ENCODE measurements at places on chromosomes 5 and 9. TPM values are rescaled to one million over a fixed set of nuclear protein-coding genes. Genes with fewer than 3 reads are reported as not detected.

The ROR2 gene
- total RNA-seq: 0.68 TPM

The C9 gene
- not detected for total RNA-seq

The IGFBPL1 gene
- not detected for total RNA-seq

DNA sequence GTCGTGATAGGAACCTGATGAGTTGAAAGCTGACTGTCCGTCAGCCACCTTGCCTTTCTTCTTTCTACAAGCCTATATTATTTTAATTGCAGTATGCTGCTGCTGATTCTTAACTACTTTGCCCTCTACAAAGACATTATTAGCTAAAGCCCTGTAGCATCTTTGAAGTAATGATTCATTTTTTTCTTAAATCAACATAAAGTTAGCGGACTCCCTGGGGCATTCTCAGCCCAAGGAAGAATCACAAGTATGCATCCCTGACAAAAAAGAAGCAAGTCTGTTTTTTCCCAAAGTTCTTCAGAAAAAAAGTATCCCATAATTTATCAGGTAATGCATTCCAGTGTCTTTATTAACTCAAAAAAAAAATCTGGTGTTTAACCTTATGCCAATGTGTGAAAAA is 69.5 kb upstream of the TAS2R1 start:
- no peak for DNase-seq

DNA sequence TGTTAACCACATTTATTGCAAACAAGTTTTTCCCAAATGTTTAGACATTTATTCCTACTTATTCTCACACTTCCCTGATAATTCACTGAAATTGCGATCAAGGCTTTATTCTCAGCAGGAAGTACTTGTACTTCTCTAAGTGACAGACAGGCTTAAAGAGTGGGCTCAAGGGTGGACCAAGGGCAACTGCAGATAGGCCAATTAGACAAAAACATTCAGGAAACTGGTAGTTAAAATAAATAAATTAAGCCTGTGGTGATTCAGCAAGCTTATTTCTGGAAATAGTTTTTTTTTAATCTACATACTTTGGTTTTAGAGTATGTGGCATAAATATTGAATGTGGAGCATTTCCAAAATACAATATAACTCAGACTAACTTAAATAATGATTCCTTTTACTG is 136.1 kb downstream of the UGCG start:
- DNase-seq: no peak

The AIF1L gene
- total RNA-seq: 43.5 TPM

The RPS23 gene
- 1,256 TPM for total RNA-seq

- DNase-seq: no peak
Observed at GRCh38 chr9:21974343-21974721, 19.9 kb downstream of the CDKN2A start.

- no peak for DNase-seq
Observed at GRCh38 chr5:102772273-102772672, 17.2 kb downstream of the PAM start.

DNA sequence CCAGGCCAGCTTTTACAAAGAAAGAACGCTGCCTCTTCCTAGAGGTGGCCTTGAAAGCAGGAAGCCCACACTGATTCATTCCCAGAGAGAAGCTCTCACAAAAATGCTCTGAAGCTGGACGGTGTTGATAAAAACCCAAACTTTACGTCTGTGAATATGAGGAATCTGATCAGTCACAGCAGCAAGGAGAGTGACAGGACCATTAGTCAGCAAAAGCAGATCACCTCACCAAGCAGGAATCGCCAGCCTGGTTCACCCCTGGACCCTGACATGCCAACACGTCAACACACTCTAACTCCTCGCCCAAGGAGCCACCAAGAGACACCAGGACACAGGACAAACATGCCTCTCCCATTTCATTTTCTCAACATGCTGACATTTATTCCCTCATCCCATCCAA is 70.6 kb upstream of the ZNF622 start:
- DNase-seq: no peak

GRCh38 chr5:118776755-118777154 is 211.6 kb downstream of the DTWD2 start:
- no peak for DNase-seq

The IL4 gene
- not detected for total RNA-seq

DNA sequence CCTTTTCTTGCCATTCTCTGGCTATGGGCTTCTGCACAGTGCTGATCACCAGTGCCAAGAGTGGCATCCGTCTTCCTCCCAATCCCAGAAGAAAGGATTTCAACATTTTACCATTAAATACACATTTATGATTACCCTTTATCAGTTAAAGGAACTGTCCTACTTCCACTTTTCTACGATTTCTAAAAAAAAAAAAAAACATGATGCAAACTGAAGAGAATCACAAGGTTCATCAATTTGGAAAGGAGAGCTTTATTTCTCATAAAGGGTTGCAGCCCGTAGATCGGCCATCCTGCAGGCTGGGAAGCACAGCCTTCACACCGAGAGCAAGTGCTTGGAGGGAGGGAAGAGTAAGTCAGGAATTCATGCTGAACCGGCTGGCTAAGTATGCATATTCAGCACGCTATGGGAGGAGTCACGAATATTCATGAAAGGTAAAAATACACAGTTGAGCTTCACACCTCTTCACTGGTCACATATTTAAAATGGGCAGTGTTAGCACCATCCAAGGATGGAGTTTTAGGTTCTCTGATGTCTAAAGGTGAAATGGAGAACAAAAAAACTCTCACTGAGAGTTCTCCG is 52.5 kb upstream of the SEMA4D start:
- no peak for DNase-seq

The GRM6 gene
- total RNA-seq: not detected

The ZDHHC11 gene
- 1.1 TPM for total RNA-seq

The FBXO4 gene
- 2.4 TPM for total RNA-seq

DNA sequence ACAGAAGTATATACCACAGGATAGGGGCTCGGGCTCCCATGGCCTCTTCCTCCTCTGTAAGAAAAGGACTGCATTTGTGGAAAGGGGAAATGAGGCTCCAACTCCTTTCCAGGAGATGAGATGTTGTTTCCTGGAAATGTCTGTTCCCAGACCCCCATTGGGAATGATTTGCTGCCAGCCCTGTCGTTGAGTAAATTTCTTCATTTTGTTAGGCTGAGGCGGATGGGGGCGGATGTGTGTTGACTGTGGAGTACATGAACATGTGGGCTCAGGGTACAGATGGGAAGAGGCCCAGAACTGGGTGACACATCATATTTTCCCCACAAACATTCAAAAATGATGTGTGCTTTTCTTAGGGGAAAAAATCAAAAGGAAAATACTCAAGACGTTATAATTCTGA is 28.8 kb upstream of the TNFAIP8 start:
- no peak for DNase-seq

The DNM1 gene
- 1.4 TPM for total RNA-seq

The C5orf63 gene
- 5.1 TPM for total RNA-seq

GRCh38 chr5:32297181-32298058 is 15.3 kb downstream of the MTMR12 start:
- no peak for DNase-seq

- no peak for DNase-seq
Observed at GRCh38 chr9:71859939-71860338, 51.1 kb downstream of the ABHD17B start.

The INSL4 gene
- not detected for total RNA-seq

GRCh38 chr5:143505934-143506333 is 102.4 kb upstream of the NR3C1 start:
- DNase-seq: no peak

GRCh38 chr5:43400082-43400481 is 12.1 kb downstream of the CCL28 start:
- no peak for DNase-seq

GRCh38 chr5:34721327-34721726 is 65.2 kb downstream of the RAI14 start:
- DNase-seq: no peak

The SPINK4 gene
- total RNA-seq: not detected

Measured in esophagus squamous epithelium (tissue), 5 donors.